ENCODE measurements at places on chromosomes 5 and 9.

- H3K27me3 ChIP-seq: no peaks in the 10 kb centered on the region
- H3K4me3 ChIP-seq: no peak overlapping the region
- no peak for DNase-seq
These were observed 16.9 kb upstream of the ERAP2 start for GRCh38 chr5:96859375-96859774.

- H3K27ac ChIP-seq: no peak overlapping the region
- H3K4me3 ChIP-seq: no peak overlapping the region
- peaks cover 10% of the 10 kb centered on the region for H3K4me1 ChIP-seq
- peak; percentile 38 for DNase-seq
- no peaks in the 10 kb centered on the region for H3K27me3 ChIP-seq
- H3K36me3 ChIP-seq: peaks cover 5% of the 10 kb centered on the region
These were observed 152.5 kb downstream of the ADAMTS6 start for GRCh38 chr5:65329266-65329665.

- H3K4me1 ChIP-seq: no peaks in the 10 kb centered on the region
- no peaks in the 10 kb centered on the region for H3K27me3 ChIP-seq
- H3K27ac ChIP-seq: no peak overlapping the region
- peak; percentile 31 for DNase-seq
- H3K4me3 ChIP-seq: no peak overlapping the region
- no peaks in the 10 kb centered on the region for H3K36me3 ChIP-seq
These were observed 330.8 kb downstream of the KDM4C start for GRCh38 chr9:7088611-7089010.

DNA sequence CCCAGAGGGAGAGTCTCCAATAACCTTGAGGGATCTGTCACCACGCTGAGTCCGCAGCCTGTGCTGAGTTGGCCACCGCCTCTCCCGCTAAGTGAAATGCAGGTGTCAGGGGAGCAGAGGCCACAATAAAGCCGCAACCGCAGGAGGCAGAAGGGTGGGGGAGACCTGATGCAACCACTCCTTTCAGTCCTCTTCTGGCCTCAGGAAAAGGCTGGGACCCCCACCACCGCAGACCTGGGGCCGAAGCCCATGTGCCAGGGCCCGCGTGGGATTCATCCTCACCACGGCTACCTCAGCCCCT is 576 bp downstream of the MAP1B start:
- peaks cover 3% of the 10 kb centered on the region for H3K36me3 ChIP-seq
- peak overlapping the region; percentile 94 for H3K4me3 ChIP-seq
- H3K27ac ChIP-seq: peak overlapping the region; percentile 75
- H3K4me1 ChIP-seq: peaks cover 28% of the 10 kb centered on the region
- no peak for DNase-seq
- no peaks in the 10 kb centered on the region for H3K27me3 ChIP-seq

- H3K27me3 ChIP-seq: peaks cover 20% of the 10 kb centered on the region
- no peaks in the 10 kb centered on the region for H3K36me3 ChIP-seq
- H3K4me1 ChIP-seq: no peaks in the 10 kb centered on the region
- DNase-seq: peak; percentile 65
These were observed 13.9 kb upstream of the KIF12 start for GRCh38 chr9:114112778-114113584.

DNA sequence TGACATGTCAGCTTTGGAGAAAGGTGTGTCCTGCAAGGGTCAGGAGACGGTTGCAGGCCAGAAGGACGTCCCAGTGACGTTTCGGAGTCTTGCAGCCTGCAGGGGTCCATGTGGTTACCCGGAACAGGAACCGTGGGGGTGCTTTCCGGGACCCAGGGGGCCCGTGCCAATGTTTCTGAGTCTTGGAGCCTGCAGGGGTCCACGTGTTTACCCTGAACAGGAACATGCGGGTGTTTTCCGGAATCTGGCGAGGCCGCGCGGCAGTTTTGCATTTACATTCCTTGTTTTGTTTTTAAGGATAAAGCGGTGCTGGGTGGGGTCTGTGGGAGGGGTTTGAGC is 30.6 kb downstream of the NKD2 start:
- H3K4me1 ChIP-seq: no peaks in the 10 kb centered on the region
- DNase-seq: no peak
- no peaks in the 10 kb centered on the region for H3K27me3 ChIP-seq
- H3K27ac ChIP-seq: no peak overlapping the region
- no peak overlapping the region for H3K4me3 ChIP-seq

DNA sequence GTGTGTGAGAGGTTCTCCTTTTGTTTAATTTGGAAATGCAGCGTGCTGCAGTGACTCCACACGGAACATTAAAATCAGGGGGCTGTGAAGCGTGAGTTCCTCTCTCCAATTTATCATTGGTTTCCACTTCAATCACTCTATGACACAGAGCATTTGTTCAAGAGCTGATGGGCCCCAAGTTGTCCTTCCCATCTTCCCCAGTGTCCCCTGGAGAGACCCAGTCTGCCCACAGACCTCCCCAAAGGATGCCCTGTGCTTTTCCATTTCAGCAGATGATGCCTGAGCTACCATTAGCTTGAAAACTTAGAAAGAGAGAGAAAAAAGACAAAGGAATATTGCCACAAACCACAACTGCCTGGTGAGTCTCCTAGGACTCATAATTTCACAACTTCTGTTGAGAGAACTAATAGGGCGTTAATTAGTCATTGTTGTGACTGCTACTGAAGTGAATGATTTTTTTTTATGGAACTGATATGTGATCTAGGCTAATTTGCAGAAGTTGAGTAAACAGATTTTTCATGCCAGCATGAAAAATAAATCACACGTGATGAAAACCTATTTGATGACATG is 772.7 kb downstream of the SEMA5A start:
- no peak overlapping the region for H3K27ac ChIP-seq
- no peaks in the 10 kb centered on the region for H3K27me3 ChIP-seq
- H3K4me1 ChIP-seq: peaks cover 10% of the 10 kb centered on the region
- DNase-seq: peak; percentile 53
- no peaks in the 10 kb centered on the region for H3K36me3 ChIP-seq

GRCh38 chr5:2866662-2867372 is 115.3 kb upstream of the IRX2 start:
- no peak overlapping the region for H3K27ac ChIP-seq
- H3K4me3 ChIP-seq: no peak overlapping the region
- H3K36me3 ChIP-seq: no peaks in the 10 kb centered on the region
- H3K4me1 ChIP-seq: no peaks in the 10 kb centered on the region
- H3K27me3 ChIP-seq: no peaks in the 10 kb centered on the region

- H3K4me3 ChIP-seq: peak overlapping the region; percentile 78
- DNase-seq: no peak
- peak overlapping the region; percentile 72 for H3K27ac ChIP-seq
These were observed 1.8 kb downstream of the RPL12 start for GRCh38 chr9:127449332-127449966.

GRCh38 chr9:35976726-35977125 is 18.8 kb upstream of the OR2S2 start:
- no peaks in the 10 kb centered on the region for H3K4me1 ChIP-seq
- peaks cover 6% of the 10 kb centered on the region for H3K27me3 ChIP-seq
- no peak overlapping the region for H3K4me3 ChIP-seq
- H3K36me3 ChIP-seq: no peaks in the 10 kb centered on the region

DNA sequence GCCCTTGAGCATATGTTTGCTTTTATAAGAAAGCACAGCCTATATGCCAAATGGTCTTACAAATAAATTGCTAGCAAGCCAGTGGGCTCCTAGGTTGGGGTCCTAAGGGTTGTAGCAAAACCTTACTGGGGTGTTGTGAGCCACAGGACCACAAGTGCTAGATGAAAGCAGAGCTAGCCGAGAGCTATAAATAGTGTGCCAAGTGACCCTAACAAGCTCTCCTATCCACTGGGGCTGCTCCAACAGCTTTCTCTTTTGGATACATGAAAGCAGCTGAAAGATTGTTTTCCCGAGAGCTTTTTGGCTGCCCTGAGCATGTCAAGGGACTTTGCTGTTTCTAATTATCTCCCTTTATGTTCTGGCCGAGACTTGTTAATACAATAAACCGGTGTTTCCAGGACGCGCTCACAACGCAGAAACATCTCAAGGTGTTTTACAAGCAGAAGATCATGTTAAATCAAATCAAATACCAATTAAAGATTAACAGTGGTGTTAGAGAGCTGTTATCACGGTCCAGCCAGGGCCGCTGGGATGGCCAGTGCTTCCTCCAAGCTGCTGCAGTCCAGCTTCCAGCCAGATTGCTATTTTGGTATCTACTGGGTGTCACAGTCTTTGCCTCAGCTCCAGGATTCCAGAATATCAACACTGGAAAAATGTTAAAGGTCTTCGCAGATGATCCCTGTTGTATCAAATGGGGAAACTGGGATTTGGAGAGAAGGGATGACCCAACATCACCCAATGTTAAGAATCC is 351.0 kb downstream of the ASTN2 start:
- no peaks in the 10 kb centered on the region for H3K4me1 ChIP-seq
- no peak overlapping the region for H3K27ac ChIP-seq
- no peaks in the 10 kb centered on the region for H3K27me3 ChIP-seq

All from astrocyte (in vitro differentiated cells and primary cell).